HAP-1 (cell line): ENCODE measurements at places on chromosomes 2 and 18.
A peak's percentile ranks its signal among the peaks of the same experiment; 100 is the strongest.

DNA sequence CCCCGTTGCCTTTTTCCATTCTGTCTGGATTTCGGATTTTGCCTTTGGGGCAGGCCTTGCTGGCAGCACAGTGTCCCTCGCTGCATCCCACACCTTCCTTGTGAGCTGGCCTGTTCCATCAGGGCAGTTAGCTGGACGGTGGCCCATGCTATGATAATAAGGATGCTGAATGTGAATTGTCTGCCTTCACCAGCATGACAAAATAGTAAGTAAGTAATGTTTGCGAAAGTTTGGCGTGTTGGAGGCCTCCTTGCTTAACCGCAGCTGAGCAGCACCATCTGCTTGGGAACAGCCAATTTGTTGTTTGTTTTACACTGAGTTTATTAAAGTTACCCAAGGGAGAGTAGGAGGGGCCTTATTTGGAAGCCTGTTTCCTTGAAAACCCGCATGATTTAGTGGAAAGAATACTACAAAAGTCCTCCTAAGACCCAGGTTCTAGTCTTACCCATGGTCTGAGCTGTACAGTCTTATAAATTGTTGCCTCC, 469.7 kb upstream of the FANCL start:
- DNase-seq = no peak

- peak; percentile 55 for DNase-seq
Observed at GRCh38 chr18:2932247-2933181, 80.4 kb downstream of the LPIN2 start.

DNA sequence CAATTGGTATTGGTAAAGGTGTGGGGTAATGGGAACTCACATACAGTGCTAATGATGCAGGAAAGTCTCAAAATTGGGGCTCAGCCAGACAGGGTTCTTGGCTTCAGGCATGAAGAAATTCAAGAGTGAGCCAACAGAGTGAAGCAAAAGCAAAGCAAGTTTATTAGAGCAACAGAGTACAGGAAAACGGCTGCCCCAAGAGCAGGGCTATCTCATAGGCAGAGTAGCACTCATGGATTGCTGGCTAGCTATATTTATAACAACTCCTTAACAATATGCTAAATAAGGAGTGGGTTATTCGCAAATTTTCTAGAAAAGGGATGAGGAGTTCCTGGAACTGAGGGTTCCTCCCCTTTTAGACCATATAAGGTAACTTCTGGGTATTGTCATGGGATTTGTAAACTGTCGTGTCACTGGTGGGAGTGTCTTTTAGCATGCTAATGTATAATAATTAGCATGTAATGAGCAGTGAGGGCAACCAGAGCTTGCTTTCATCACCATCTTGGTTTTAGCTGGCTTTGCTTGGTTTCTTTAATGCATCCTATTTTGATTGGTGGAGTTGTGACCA, 233.8 kb upstream of the NOL4 start:
- DNase-seq = no peak

DNA sequence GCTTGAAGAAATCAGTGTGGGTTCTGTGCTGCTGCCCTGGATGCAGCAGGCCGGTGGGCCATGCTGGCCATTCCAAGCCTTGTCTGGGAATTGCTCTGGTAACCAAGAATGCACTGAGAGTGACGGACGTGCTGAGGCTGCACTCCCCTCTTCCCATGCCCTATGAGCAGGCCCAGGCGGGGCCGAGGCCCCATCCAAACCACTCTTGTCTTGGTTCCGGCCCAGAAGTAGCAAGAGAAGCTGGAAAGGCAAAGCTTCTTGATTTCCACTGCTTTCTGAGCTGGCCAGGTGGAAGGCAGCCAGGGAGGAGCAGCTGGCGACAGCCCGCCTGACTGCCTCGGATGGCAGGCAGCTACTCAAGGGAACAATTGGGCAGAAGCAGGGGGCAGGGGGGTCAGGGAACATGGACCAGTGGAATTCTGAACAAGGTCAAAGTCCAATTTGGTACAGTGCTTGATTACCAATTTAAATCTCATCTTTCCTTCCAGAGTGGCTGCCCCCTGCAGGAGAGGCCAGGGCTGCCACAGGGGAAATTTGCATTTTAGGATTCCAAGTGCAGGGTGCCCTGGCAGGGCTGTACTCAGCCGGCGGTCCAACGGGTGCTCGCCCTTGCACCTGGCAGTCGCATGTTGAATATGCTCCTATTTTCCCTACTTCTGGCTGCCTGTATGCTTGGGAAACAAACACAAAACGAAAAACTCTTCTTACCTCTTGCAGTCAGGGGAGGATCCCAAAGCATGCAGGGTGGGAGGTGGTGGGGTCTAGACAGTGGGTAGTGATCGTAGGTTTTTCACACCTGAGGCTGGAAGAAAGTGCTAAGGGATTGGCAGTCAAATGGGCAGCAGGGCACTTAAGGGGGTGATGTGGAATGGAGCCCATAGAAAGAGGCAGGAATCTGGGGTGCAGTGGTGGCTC, 67.3 kb downstream of the LIPG start:
- DNase-seq = no peak
